Naive thymus-derived CD4-positive, alpha-beta T cell (primary cell): ENCODE measurements at places on chromosomes 16 and 17. TPM values are rescaled to one million over a fixed set of nuclear protein-coding genes. Genes with fewer than 3 reads are reported as not detected.

GRCh38 chr17:61378658-61379456, 20.8 kb upstream of the TBX2 start:
- H3K27ac ChIP-seq = no peak overlapping the region
- no peaks in the 10 kb centered on the region for H3K36me3 ChIP-seq
- no peak for DNase-seq
- no peaks in the 10 kb centered on the region for H3K27me3 ChIP-seq
- no peaks in the 10 kb centered on the region for H3K4me1 ChIP-seq

DNA sequence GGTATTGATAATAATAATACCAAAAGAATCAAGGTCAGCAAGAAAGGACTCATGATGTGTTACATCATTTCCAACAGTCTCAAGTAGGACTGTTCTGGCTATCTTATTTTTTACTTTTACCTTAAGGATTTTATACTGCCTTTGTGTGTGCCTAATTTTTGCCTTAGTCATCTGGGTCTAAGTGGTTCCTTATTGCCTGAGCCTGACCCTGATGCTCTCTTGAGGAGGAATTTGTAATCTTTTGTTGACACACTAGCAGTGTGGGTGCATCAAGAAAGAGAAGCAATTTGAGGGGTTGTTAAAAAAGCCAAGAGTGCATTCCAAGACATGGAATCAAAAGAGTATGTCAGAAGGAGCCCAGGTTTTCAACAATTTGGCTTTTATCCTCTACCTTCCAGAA, 59.3 kb downstream of the TMEM100 start:
- H3K4me1 ChIP-seq = no peaks in the 10 kb centered on the region
- H3K4me3 ChIP-seq = no peak overlapping the region
- no peak for DNase-seq
- H3K27me3 ChIP-seq = no peaks in the 10 kb centered on the region

Gene VPS35L
- 46.6 TPM for total RNA-seq

Gene KCNJ2
- total RNA-seq = 0.37 TPM

DNA sequence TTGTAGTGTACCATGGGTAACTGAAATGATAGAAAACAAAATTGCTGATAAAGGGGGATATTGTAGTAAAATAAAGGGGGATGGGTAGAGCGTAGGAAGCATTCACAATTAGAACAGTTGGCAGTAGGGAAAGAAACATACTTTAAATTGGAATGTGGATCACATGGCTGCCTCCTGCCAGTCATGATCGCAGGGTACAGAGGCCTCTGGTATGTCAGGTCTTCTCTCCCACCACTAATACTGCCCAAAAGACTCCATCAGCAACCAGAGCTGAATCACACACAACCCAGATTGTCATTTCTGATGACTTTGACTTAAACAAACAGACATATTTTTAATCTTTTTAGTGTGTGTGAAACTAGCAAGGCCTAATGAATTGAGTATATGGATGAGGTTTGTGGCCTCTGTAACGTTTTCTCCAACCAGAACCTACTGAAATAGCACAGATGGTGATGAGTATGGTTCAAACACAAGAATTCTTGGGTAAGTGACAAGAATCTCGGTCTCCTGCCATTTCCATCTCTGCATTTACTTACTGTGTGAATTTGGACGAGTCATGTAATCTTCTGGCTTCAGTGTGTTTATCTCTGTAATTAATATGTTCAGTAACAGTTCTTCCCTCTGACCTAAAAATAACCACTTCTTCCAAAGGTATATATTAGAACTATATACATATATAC, 112.6 kb downstream of the USP22 start:
- H3K4me1 ChIP-seq = no peaks in the 10 kb centered on the region
- H3K27me3 ChIP-seq = no peaks in the 10 kb centered on the region
- no peaks in the 10 kb centered on the region for H3K36me3 ChIP-seq
- H3K27ac ChIP-seq = no peak overlapping the region
- no peak overlapping the region for H3K4me3 ChIP-seq
- no peak for DNase-seq

Gene DBNDD1
- 4.1 TPM for total RNA-seq

DNA sequence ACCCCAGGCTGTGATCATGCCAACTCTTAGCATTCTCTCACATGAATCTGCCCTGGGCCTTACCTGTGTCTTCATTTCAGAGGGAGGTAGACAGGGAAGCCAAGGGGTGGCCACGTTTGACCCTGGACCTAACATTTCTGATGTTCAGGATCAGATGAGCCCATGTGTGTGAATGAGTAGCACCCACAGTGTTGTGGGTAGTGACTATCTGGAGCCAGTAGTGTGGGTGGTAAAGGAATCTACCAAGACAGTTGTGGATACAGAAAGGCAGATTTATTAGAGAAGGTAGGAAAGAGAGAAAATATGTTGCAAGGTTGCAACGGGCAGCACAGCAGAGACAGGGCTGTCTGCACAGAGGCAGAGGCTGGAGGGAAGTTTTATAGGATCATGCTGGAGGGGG, 60.5 kb downstream of the TK2 start:
- no peak overlapping the region for H3K27ac ChIP-seq
- no peaks in the 10 kb centered on the region for H3K27me3 ChIP-seq
- H3K4me3 ChIP-seq = no peak overlapping the region
- H3K4me1 ChIP-seq = no peaks in the 10 kb centered on the region

Gene PHF12
- total RNA-seq = 74.2 and 89.3 TPM in 2 replicates

DNA sequence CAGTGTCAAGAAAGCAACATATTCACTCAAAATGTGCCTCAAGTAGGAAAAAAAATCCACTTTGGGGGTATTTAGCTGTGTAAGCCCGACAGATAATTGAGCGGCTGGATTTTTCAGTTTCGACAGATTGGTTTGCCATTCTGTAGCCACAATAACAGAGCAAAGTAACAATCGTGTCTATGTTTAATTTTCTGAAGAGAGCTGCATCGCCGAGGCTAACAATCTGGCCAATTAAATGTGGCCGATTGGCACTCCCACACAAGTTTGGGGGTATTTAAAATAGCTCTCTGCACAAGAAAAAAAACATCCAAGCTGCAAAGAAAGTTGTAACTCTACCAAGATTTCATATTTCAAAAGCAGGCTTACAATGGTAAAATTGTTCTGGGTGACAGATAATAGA, 99.7 kb upstream of the CDH13 start:
- H3K4me1 ChIP-seq = no peaks in the 10 kb centered on the region
- no peak overlapping the region for H3K27ac ChIP-seq
- no peaks in the 10 kb centered on the region for H3K27me3 ChIP-seq
- no peaks in the 10 kb centered on the region for H3K36me3 ChIP-seq

DNA sequence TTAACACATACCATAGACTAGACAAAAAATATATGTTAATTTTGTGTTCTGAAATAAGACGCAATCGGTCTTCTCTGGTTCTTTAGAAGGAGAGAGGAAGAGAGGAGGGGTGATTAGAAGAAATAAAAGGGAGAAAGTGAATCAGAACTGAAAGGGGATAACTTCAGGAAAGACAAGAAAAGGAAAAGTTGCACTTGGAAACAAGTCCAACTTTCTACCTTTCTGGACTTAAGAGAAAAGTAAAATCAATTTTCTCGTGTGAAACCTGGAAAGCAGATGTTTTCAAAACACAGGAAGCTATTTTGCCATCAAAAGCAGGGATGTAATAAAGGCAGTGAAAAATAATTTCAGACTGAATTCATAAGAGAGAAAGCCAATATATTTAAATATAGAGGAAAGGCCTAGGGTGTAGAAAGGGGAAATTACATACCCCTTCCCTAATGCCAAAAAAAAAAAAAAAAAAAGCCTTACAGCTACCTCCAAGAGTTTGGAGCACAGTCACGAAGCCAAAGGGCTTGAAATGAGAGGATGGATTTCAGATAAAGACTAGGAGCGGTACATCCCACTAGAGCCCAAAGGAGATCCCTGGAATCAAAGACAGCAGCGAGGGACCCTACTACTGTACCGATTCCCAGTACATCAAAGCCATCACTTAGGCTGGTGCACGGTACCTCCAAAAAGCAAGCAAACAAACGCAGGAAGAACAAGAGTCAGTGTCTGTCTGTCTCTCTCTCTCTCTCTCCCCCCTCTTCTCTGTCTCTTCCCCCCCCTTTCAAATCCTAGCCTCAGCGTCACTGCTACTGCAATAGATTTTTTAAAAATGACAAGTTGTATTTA, 12.1 kb upstream of the ZFHX3 start:
- H3K27ac ChIP-seq = no peak overlapping the region
- no peak overlapping the region for H3K4me3 ChIP-seq
- no peaks in the 10 kb centered on the region for H3K36me3 ChIP-seq
- H3K27me3 ChIP-seq = peaks cover 16% of the 10 kb centered on the region
- peaks cover 3% of the 10 kb centered on the region for H3K4me1 ChIP-seq

Gene CCDC78
- 4.4 TPM for total RNA-seq

GRCh38 chr17:2893422-2893914, 97.2 kb downstream of the RAP1GAP2 start:
- no peak for DNase-seq
- H3K4me3 ChIP-seq = no peak overlapping the region
- H3K27me3 ChIP-seq = no peaks in the 10 kb centered on the region
- H3K36me3 ChIP-seq = peaks cover 13% of the 10 kb centered on the region

- H3K27ac ChIP-seq = no peak overlapping the region
- DNase-seq = no peak
- H3K36me3 ChIP-seq = no peaks in the 10 kb centered on the region
- no peaks in the 10 kb centered on the region for H3K4me1 ChIP-seq
- H3K4me3 ChIP-seq = no peak overlapping the region
Measured at GRCh38 chr16:22250522-22250921, 44.4 kb downstream of the EEF2K start.

DNA sequence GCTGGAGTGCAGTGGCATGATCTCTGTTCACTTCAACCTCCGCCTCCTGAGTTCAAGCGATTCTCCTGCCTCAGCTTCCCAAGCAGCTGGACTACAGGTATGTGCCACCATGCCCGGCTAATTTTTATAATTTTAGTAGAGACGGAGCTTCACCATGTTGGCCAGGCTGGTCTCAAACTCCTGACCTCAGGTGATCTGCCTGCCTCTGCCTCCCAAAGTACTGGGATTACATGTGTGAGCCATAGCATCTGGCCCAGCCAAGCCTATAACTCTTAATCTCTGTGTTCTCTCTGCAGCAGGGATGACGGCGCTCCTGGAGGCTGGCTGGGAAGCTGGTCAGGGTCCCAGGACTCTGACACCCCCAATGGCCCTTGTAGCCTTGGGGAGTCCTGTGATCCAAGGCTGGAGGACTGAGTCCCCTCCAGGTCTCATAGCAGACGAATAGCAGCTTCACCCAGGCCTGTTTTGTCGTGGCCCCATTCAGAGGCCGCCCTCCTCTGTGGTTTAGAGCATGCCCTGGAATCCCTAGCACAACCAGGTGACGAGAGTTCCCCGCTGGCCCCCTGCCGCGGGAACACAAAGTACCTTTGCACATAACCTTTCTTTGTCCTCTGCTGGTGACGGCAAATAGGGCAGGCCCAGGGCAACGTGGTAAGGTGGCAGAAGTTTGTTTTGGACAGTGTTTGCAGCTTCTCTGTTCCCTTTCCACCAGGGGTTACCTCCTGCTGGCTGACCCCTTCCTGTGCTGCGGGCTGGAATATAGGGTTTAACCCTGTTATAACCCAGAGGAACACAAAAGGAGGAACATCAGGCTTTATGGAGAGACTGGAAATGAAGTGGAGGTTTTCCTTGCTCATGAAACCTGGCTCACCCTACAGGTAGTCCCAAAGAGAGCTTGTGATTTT, 43.0 kb upstream of the TOB1 start:
- peak overlapping the region; percentile 75 for H3K27ac ChIP-seq
- H3K27me3 ChIP-seq = no peaks in the 10 kb centered on the region
- peak; percentile 70 for DNase-seq
- no peak overlapping the region for H3K4me3 ChIP-seq
- H3K36me3 ChIP-seq = no peaks in the 10 kb centered on the region

- H3K36me3 ChIP-seq = no peaks in the 10 kb centered on the region
- no peaks in the 10 kb centered on the region for H3K4me1 ChIP-seq
- H3K27me3 ChIP-seq = no peaks in the 10 kb centered on the region
- H3K27ac ChIP-seq = no peak overlapping the region
- H3K4me3 ChIP-seq = no peak overlapping the region
Measured at GRCh38 chr16:52578007-52578828, 31.3 kb upstream of the TOX3 start.

DNA sequence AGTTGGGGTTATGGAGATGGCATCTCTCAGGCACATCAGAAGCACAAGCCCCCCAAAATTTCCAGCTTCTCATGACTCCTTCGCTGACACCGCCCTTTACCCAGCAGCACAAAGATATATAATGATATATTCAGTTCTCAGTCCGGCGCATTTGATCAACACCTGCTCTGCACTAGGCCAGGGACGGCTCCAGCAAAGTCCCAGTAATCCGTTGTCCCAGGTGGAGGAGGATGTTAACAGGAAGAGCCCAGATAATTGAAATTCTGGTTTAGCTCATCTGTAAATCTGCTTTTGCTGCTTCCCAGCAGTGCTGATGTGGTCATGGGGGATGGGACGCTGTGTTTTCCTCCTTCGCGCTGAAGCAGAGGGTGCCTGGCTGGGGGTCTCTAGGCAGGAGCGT, 131.5 kb downstream of the OR1D5 start:
- H3K4me1 ChIP-seq = no peaks in the 10 kb centered on the region
- H3K4me3 ChIP-seq = no peak overlapping the region
- H3K27ac ChIP-seq = no peak overlapping the region
- H3K27me3 ChIP-seq = no peaks in the 10 kb centered on the region

Gene SRCAP
- 86.7 TPM for total RNA-seq

- no peaks in the 10 kb centered on the region for H3K27me3 ChIP-seq
- no peaks in the 10 kb centered on the region for H3K4me1 ChIP-seq
- H3K36me3 ChIP-seq = no peaks in the 10 kb centered on the region
- H3K4me3 ChIP-seq = no peak overlapping the region
Measured at GRCh38 chr17:45383003-45383402, 49.7 kb downstream of the ARHGAP27 start.

DNA sequence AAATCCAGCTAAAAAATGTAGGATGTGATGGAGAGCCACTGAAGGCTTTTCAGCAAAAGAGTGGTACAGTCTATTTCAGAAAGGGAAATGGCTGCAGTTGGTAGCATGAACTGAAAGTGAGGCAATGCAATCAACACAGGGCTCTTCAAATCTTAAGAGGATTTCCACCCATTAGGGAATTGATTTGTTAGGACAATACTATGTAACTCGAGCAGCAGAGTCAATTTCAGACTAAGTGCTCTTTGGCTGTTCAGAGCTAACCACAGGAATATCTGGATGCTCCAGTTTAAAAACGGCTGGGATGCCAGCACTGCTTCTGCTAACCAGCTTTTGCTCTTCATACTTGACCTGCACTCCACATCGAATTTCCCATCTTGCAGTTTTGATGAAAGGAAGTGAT, 24.6 kb downstream of the CACNG1 start:
- no peaks in the 10 kb centered on the region for H3K27me3 ChIP-seq
- no peak for DNase-seq
- H3K36me3 ChIP-seq = no peaks in the 10 kb centered on the region
- H3K4me1 ChIP-seq = no peaks in the 10 kb centered on the region
- no peak overlapping the region for H3K27ac ChIP-seq
